ENCODE measurements at places on chromosomes 3 and 15.

DNA sequence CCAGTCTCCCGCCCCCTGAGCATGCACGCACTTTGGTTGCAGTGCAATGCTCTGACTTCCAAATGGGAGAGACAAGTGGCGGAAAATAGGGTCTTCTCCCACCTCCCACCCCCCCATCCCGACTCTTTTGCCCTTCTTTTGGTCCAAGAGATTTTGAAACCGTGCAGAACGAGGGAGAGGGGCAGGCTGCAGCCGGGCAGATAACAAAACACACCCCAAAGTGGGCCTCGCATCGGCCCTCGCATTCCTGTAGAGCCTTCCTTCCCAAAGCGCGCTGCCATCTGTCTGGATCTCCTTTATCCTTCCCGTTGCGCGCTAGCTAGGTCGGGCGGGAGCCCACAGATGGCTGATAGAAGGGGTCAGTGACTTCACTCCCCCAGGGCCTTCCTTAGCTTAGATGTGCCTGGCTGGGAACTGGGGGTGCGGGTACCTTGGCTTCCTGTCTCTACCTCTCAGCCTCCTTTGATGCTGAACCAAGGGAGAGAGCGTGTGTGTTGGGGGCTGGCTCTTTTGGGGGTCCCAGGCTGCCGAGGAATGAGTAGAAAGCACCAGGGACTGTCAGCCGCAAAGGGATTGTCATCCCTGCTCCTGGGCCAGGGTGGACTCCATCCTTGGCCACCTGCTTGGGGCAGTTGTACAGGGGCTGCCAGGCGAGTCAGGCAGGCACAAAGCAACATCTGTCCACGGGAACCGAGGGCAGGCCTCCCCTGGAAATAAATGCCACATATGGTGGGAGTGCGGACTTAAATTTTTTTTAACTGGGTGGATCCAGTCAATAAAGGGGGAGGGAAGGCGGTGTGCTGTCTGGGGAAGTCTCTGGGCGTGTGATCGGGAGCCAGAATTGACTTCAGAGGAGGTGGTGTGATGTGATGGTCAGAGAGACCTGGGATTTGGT lies 1.8 kb downstream of the SMAD3 start:
- DNase-seq = peak; percentile 39

- no peak for DNase-seq
Measured at GRCh38 chr15:92454555-92455105, 60.9 kb downstream of the ST8SIA2 start.

DNA sequence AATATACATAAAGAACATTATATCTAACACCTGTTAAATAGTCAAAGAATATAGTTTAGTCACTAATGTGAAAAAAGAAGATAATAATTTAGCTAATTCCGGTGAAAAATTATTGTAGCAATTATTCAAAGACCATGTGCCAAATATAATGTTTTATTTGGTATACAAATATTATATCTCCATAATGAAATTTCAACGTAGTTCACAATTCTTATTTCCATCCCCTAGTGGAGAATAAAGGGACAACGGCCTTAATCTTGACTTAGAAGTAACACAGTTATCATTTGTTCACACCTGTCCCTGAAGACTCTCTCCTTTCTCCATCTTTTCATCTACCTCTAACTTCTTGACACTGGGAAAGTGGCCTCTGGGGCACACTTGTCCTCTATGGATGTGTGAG lies 213.4 kb downstream of the ERC2 start:
- no peak for DNase-seq

DNA sequence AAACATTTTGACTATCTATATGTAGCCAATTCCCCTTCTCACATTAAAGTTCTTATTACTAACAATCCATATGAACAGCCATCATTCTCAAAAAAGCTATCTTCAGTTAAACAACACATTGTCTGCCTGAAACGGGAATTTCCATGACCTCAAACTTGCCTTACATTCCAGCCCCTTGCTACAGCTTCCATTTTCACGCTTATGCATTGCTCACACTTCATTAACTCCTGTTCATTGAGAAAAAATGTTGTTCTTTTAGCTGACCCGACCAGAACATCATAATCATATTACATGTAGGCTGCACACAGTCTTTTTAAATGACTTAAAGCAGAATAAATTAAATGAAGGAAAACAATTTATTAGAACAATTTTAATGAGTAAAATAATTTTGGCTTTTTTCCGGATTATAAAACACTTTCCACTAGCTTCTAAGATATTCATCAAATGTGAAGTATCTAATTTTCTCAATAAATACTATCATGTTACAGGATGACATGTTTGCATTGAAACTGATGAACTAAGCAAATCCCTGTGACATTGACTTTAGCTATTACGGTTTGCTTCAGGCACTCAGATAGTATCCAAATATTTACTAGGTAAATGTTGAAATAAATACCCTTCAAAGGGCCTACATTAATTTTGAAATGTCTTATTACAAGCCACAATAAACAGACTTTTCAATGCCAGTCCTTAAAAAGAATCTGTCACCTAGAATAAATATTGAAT lies 49.9 kb downstream of the P3H2 start:
- DNase-seq = no peak

- no peak for DNase-seq
Measured at GRCh38 chr3:76011121-76011520, 225.8 kb upstream of the ZNF717 start.

GRCh38 chr3:129033633-129034321 lies 26.8 kb upstream of the GP9 start:
- no peak for DNase-seq

DNA sequence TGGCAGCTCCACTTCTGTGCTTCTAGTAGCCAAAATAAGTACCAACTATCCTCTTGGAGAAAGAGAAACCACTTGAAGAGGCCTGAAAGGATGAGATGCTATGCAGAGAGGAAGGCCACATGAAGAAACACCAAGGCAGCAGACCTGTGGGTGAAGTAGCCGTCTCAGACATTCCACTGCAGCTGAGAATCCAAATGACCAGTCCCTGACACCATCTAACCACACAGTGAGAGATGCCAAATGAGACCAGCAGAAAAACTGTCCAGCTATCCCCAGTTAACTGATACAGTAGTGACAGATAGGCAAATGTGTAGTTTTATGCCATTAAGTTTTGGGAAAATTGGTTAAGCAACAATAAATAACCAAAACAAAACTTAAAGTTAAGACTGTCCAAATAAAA lies 47.9 kb upstream of the ZSCAN2 start:
- DNase-seq = no peak

- DNase-seq = no peak
Measured at GRCh38 chr3:69426291-69426966, 40.5 kb upstream of the FRMD4B start.

DNA sequence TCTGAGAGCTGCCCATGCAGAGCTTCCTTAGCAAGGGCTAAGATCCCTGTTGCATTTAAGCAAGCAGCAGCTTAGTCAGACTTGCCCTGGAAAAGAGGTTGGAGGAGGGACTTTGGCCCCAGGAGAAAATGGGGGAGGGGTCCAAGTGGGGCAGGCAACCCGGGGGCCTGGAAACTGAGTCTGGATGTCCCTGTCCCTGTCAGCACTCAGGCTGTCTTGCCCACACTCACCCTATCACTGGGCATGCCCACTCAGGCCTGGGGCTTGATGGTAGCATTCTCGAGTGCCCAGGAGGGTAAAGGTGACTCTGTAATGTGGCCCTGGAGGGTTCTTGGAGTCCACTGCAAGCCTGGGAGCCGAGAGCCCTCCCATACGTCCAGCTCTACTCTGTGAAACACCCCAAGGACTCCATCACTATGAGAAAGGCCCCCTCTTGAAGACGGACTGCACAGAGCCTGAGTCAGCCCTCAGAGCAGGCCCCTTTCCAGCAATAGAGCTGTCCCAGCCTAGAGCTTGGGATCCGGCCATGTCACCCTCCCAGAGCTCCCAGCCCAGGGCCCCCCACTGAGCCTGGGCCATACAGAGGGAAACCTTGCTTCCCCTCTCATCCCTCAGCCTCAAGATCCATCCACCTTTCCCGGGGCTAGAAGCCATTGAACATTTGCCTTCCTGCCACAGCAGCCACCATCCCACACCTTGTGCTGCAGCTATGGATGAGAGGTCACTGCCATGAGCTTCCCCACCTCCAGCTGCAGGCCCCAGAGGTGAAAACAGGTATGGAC lies 13.4 kb downstream of the MYL3 start:
- DNase-seq = no peak

DNA sequence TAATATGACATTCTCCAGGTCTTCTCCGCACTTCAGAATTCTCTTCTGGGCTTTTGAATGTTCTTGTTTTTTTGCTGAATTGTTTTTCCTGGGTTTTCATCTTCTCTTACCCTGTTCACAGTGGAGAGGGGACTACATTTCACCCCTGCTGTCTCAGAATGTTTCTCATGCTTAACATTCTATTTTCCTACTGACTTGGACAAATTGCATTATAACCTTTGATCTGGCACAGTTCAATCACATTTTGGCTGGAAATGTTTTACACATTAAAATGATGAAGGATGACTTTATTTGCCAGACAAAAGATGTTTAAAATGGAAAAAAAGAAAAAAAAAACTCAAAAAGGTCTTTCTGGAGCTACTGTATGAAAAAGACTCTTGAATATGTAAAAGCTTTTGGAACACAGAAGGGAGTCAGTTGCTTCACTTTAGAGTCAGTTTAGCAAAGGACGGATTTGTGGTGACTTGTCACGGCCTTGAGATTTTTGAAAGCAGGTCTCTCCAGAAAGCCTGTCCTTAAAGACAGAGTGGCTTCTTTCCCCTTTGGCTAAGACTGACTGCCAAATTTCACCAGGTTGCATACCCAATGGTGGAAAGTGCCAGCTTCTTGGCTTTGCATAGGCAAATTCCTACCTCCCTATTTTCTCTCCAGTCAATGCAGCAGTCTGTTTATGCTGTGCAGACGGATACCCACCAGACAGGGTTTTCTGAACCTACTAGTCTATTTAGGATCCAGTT lies 401.0 kb upstream of the TBL1XR1 start:
- DNase-seq = no peak

DNA sequence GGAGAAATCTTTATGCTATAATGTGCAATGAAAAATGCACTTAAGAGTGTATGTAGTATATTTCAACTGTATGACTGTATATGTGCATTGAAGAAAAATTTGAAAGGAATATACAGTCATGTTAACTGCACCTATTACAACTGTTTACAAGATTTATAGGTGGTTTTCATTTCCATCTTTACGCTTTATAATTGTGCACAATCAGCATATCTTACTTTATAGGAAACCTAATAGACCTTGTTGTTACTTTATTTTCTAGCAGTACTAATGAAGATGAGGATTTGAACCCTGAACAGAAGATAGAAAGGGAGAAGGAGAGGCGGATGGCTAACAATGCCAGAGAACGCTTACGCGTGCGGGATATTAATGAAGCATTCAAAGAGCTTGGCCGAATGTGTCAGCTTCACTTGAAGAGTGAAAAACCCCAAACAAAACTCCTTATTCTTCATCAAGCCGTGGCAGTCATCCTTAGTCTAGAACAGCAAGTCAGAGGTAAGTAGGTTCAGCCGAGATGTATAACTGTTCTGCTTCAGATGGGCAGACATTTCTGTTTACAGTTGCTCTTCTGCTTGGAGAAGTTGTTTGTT lies 103.4 kb upstream of the CGNL1 start:
- no peak for DNase-seq

DNA sequence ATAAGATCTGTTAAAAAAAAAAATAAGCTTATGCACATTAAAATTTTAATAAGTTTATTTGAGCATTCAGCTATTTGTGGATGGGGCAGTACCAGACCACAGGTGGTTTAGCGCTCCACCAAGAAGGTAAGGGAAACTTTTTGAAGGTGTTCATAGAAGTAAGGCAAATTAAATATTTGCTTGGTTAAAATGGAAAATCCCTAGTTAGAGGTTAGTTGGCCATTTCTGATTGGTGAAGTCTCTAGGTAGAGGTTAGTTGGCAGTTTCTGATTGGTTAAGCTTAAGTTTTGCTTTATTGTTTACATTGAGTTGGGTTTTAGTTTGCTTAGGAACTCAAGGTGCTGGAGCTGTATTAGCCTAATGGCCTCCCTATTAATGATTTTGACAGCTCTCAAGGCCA lies 30.7 kb downstream of the SCN11A start:
- DNase-seq = no peak

- DNase-seq = no peak
Measured at GRCh38 chr15:88049506-88049905, 207.0 kb downstream of the NTRK3 start.

DNA sequence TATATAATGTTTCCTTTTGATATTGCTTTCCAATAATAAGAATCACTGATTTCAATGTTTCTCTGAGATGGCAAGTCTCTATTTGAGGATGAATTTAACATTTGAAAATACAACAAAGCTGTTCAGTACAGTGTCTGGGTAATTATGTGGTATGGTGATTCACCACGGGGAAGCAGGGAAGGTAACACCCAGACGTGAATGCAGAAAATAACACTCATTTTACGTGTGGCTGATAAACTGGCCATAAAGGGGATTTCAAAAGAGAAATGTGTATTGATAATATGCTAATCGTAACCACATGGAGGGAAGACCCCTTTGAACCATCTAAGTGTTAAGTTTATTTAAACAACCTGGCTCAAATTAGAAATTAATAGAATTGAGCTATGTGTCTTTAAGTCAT lies 344.6 kb downstream of the GRM7 start:
- DNase-seq = no peak

GRCh38 chr3:188697127-188697526 lies 474.6 kb upstream of the TPRG1 start:
- no peak for DNase-seq

DNA sequence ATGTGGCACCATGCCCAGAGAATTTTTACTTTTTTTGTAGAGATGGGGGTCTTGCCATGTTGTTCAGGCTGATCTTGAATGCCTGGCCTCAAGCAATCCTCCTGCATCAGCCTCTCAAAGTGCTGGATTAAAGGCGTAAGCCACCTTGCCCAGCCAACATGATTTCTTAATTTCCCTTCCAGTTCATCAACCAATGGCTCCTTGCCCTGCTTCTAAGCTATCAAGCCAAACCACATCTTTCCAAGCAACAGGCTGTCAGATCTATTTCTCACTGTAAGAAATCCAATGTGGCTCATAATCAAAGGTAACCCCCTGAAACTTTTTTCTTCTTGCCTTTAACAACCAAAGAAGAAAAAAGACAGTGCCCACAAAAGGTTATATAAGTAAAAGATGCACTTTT lies 204.2 kb upstream of the ICE2 start:
- DNase-seq = no peak

DNA sequence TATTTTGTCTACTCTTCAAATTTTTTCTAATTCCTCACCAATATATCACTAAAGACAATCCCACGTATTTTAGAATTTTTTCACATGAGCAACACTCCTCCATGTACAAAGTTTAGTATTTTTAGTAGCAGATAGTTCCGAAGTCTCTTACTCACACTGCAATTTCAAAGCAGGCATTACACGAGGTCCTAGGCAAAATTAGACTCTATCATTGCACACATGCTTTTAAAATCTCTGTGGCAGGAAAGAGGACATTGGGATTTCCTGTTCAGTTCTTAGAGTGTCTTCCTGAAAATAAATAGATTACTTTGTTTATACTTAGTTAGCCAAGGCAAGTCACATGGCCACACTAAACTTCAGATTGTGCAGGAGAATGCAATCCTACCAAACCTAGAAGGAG lies 847.7 kb downstream of the ROBO2 start:
- DNase-seq = no peak

DNA sequence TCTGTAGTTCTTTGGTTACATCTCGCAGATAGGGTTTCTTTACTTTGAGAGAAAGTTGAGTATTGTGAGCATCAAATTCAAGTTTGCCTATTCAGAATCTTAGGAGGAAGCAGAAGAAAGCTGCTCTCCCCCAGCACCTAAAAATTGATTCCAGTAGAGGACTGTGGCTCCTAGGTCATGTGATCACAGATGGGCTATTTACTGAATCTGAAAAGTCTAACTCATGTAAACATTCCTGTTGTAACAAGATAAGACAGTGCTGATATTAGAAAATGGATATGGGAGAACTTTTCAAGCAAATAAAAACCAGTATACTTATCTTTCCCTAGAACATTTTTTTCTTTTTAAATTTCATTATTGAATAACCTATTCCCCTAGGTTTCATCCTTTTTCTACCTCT lies 308.4 kb upstream of the SLITRK3 start:
- no peak for DNase-seq
